ENCODE measurements at places on chromosomes 5 and 9.

DNA sequence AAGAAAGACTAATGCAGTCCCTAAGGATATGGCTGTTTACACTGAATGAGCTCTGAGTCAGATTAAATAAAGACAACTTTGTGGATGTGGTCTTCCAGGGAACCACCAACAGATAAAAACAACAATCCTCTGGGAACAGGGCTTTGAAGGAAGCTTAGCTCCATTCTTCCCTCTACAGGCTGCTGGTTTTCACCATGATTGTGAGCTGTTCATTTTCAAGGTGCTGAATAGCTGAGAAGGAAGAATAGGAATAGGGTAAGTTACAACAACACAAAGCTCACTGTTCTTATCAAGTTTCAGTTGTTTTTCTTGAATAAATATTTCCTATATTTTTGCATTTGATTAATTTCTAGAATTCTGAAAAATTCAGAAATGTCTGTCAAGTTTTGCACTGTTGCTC is 25.9 kb upstream of the PTAR1 start:
- no peak for DNase-seq

GRCh38 chr5:128539038-128539429 is 989 bp upstream of the FBN2 start:
- no peak for DNase-seq

DNA sequence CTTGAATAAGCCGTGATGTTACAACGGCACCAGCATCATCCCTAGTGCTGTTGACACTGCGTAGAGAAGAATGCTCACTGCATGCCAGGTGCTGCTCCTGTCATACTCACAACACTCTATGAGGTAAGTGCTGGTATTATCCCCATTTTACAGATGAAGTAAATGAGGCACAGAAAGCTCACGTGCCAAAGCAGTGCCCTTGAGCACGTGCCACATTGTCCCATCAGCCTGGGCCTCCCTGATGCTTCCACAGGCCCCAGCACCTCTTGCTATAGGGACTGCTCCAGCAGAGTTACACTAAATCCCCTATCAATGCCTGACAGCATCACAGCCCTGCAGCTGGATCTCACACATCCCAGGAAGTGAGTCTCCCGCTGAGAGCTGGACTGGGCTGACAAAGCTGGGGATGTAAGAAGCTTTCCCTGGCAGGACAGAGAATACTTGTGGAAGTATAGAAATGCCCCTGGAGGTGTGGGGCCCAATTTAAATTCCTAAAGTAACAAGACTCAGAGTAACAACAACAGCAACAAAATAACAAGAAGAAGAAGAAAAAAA is 216.1 kb downstream of the FSTL4 start:
- no peak for DNase-seq

DNA sequence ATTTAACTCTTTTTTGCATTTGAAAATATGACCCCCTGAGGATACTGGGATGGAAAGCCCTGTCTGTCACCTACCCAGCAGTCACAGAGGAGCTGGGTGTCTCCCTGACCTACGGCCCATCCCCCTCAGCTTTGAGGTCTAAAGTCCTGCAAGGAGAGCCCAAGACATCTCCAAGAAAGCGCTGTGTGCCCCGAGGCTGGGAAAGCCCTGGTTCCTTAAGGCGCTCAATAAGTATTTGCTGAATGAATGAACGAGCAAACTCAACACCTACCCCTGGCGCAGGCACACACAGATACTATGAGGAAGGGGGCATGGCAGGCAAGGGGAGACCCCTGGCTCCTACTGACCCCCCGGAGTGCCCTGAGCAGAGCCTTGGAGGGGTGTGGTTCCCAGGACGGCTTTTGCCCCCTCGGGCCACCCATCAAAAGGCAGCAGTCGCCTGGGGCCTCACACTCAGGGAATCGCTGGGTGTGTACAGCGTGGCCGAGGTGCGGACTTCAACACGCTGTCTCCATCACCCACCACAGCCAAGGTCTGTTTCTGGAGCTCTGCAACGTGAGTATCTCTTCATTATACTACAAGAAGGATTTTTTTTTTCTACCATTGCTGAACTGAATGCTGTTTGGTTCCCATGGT is 211.6 kb downstream of the ERCC6L2 start:
- no peak for DNase-seq

DNA sequence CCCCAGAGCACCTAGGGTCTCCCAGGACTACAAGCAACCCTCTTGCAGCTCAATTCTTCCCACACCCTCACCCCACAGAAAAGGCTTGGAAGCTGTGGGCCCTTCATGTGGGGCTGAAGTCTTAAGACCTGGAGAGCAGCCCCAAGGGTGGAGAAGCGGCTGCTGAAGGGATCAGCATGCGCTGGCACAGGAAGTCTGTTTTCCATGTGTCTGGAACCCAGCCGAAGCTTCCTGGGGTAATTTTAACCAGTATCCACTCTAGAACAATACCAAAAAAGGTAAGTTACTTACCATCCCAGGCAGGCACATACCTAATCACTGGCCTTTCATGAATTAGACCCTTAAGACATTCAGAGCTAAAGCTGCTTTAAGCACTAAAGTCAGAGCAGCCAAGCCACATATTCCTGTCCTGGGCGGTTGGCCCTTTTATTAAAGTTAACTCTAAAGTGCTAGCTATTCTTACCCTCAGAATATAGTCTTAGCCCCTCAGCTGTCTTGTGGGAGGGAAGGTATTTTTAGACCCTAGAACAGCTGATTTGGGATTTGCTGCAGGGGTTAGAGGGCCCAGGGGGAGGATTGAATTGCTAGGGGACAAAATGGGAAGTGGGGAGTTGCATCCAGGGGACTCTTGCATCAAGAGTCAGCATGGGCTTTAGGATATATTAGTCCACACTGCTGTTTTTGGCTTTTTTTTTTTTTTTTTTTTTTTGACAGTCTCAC is 6.9 kb downstream of the IL17B start:
- DNase-seq, result peak; percentile 52

- peak; percentile 87 for DNase-seq
Measured at GRCh38 chr9:112861638-112862555, 28.8 kb downstream of the SLC46A2 start.

DNA sequence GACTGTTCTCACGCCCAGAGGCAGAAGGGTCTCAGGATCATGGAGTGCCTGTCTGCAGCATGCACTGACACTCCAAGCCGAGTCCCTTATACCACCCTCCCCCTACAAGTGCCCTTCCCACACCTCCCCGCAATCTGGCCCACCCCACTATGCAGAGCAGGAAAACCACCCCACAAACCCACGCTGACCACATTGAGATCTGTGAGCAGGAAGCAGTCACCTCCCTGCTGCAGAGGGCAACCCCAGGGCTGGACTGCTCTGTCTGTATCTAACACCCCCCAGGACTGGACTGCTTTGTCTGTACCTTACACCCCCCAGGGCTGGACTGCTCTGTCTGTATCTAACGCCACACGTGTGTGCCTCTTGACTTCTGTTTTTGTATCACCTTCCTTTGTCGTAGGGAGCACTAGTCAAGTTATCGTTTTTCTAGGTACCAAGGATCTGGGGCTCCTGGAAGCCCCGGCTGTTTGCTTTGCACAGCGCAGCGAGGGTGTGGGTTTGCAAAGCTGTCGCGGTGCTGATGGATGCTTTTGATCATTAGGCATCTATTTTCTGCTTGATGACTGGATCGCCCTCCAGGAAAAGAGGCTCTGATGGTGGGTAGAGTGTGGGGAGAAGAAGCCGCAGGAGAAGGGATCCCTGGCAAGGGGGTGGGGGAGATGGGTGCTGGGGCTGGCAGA is 21.5 kb downstream of the OLFM1 start:
- no peak for DNase-seq

GRCh38 chr5:159409801-159410200 is 79.5 kb upstream of the IL12B start:
- peak; percentile 56 for DNase-seq

- no peak for DNase-seq
Measured at GRCh38 chr5:89728750-89729149, 680.8 kb downstream of the CETN3 start.

- DNase-seq, result no peak
Measured at GRCh38 chr5:154646745-154647113, 108.4 kb upstream of the LARP1 start.

DNA sequence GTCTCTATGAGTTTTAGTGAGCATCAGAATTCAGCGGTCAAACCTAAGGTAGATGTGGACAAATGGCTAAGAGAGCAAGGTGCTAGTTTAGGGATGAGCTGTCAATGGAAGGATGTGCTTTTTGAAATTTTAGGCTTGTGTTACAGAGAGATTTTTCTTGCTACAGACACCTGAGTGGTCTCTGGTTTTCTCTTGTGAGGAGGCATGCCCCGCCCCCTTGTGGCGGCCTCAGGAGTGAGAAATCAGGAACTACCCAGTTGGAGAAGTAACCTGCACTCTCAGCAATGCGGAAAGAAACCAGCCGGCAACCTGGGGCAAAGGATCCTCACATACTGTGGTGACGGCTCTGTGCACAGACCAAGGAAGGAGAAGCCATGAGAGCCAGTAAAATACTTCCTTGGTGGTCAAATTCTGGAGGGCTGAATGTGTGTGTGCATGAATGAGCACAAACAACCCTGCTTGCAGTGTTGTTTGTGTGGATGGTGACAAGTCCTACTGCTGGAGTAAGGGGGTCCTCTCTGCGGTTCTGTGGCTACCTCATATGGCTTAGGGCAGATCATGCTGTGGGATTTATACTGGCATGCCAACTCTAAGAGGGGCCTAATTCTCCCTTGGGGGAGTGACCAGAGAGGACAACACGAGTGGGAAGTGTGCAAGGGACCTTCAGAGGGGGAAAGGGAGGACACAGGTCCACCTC is 16.7 kb upstream of the HSD17B4 start:
- DNase-seq, result peak; percentile 71

DNA sequence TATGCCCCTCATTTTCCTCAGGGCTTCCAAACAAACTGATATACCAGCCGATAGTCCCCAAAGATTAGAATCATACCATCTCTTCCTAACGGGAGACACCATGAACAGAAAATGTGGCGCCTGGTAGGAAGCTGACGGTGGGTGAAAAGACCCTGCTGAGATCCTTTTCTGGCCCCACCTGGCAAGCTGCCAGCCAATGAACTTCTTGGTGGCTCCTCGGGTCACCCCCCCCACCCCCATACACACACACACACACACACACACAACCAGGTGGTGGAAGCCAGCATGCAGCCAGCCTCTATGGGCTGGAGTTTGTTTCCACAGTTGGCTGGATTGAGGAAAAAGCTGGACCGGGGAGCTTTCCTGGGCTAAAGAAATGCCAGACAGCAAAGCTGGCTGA is 4.8 kb upstream of the CCIN start:
- no peak for DNase-seq

DNA sequence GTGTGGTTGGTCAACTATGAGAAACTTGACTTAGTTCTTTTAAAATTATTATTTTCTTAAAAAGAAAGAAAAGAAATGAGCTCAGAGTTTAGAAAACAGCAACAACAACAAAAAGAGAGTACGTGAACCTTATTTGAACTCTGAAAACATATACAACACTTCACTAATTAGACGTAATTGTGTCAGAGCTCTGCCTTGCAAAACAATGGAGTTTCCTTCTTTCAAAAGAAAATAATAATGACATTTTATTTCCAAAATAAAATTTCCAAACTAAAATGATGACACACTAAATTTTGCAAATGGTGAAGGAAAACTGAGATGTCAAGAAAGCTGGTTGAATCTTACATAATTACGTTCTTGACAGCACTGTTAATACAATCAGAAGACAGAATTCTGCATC is 15.4 kb downstream of the ROR2 start:
- no peak for DNase-seq

DNA sequence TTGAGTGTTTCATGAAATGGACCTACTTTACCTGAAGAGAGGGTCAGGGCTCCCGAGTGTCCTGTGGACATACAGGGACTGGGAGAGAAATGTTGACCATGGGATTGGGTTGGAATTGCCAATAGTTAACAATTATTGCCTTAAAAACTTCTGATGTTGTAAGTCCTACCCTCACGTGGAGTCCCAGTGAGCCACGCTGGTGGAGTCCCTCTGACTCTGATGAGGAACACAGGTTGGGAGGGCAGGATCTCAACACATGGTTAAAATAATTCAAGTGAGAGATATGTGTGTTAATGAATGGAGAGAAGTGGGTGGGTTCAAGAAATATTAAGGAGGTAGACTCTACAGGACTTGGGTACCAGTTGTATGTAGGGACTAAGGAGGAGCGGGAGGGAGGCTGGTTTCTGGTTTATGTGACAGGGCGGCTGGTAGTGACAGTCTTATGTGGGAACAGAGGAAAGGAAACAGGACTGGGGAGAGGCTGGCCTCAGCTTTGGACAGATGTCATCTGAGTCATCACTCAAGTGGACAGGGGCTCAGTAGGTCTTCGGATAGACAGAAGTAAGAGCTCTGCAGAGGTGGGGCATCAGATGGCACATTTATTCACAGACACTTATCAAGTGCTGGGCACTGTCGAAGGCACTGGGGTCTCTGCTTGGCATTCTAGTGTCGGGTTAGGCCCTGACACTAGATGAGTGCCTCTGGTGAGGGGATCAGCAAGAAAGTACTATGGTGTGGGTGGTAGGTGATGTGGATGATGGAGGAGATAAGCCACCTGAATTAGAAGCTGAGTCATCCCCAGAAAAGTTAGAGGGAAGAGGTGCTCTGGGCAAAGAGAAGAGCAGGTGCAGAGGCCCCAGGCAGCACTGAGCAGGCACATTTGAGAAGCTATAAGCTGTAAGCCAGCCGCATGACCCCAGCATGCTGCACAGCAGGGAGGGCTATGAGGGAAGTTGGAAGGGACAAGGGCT is 27.2 kb downstream of the MAML1 start:
- peak; percentile 66 for DNase-seq

GRCh38 chr5:151104795-151105194 is 24.0 kb upstream of the TNIP1 start:
- no peak for DNase-seq

DNA sequence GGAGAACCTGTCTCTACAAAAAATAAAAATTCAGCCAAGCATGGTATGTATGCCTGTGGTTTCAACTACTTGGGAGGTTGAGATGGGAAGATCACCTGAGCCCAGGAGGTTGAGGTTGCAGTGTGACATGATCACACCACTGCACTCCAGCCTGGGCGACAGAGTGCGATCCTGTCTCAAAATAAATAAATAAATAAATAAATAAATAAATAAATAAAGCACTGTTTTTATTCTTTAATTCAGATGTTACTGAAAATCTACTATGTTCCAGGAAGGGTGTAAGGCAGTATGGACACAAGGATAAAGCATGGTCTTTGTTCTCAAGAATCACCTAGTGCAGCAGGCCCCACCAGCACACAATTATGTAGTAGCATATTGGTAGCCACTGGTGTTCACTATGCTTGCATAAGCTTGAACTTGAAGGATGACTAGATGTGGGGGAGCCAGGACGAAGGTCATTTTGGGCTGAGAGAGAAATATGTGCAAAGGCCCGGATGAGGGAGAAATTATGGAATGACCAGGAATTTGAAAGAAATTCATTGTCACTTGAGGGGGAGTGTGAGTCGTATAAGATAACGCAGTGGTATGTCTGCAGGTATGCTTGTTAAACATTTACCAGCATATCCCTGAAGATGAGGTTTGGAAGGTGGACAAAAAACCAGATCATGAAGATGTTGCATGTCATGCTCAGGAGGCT is 70.2 kb upstream of the CD180 start:
- no peak for DNase-seq

DNA sequence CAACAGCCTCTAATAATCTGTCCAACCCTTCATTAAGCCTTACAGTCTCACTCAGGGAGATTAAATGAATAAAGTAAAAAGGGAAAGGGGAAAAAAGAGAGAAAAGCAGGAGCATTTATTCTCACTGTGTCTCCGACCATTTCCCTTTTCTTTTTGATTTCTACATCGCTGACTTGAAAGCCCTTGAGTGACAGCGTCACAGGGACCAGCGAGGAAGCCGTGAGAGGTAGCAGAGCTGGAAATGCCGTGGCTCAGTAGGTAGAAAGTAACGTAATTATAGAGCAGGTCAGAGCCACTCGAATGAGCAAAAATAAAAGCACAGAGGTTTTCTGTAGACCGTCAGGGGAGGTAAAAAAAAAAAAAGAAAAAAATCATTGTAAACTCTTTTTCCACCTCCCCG is 52.4 kb downstream of the ASS1 start:
- DNase-seq, result no peak

- DNase-seq, result no peak
Measured at GRCh38 chr9:8673830-8674229, 874.3 kb upstream of the DMAC1 start.
